ENCODE measurements at places on chromosomes 11 and 22.

GRCh38 chr11:77525455-77526091 lies 51.7 kb upstream of the PAK1 start:
- no peak for DNase-seq

GRCh38 chr22:28910569-28911303 lies 27.4 kb downstream of the ZNRF3 start:
- no peak for DNase-seq

DNA sequence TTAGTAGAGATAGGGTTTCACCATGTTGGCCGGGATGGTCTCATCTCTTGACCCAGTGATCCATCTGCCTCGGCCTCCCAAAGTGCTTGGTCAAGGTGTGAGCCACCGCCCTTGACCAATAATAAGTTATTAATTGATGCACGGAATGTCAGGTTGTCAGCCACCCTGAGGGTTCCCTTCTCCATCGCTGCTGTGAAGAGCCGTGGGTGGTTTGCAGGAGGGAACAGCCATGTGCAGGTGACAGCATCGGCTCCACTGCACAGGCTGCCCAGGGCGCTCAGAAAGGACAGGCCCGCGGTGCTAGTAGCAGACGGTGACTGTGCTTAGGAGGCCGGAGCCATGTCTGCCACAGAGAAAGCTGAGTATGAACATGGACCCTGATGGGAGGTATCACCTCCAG lies 814.0 kb downstream of the BRD1 start:
- no peak for DNase-seq

DNA sequence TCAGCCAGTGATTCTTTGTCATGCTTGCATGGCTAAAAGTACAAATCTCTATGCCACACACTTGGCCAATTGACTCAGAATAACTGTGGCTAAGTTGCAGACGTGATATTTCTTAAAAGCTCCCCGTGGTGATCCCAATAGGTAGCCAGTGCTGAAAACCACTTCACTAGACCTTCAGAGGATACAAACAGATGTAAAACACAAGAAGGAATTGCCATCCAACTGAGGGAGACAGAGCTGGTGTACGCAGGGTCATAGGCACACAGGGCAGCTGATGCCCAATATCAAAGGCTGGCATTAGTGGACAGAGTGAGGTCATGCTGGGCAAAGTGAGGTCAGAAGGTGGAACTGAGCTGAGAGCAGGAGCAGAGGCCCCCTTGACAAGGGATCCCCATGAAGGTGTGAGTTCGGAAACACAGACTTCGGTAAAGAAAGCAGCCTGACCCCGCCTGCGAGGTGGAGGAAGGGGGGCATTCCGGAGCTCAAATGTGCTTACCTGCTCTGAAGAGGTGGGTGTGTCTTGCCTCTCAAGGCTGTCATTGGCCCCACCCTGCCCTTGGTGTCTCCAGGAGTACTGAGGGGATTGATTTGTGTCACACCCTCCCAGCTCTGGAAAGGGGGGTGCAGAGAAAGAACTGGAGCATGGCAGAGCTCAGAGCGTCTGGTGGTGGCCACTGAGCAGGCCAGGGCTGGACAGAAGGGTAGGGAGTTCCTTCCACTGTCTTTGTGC lies 344.9 kb upstream of the B3GAT1 start:
- DNase-seq = no peak

- no peak for DNase-seq
Measured at GRCh38 chr11:68983801-68984200, 3.0 kb upstream of the MRGPRD start.

DNA sequence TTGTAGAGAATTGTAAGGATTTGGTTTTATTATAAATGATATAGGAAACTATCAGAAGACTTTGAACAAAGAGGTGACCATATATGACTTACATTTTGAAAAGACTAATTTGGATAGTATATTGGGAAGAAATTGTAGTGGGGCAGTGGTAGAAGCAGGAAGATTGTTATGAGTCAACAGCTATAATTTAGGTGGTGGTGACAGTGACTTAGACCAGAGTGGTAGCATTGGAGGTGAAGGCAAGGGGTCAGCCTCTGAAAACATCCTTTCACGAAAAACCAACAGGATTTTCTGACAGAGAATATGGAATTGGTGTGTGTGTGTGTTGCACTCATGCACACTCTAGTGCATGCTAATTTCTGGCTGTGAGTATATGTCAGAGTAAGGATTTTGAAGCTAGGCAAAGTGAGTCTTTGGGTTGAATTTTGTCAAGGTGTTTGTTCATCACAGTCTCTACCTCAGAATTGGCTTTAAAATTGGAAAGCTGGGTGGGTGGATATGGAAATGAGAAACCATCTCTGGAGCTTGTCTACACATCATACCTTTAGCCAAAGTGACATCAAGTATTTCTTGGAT lies 8.2 kb upstream of the HBE1 start:
- no peak for DNase-seq

DNA sequence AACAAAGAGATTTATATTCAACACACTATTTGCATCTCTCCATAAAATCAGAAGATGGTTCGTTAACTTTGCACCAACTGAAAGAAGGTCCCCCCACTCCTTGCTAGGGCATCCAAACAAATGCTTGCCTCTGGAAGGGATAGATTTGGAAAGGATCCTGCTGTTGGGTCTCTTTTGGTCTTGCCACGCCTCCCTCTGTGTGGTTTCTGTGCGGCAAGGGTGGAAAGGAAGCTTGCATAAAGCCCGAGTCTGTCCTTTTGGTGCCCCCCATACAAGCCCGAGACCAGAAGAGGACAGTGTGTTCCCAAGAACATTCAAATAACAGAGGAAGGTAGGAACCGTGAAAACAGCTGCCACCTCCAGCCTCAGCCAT lies 15.1 kb downstream of the SCGB1A1 start:
- DNase-seq = no peak
